ENCODE measurements at places on chromosomes 16 and 17. TPM values are rescaled to one million over a fixed set of nuclear protein-coding genes. Genes with fewer than 3 reads are reported as not detected.
A peak's percentile ranks its signal among the peaks of the same experiment; 100 is the strongest.

DNA sequence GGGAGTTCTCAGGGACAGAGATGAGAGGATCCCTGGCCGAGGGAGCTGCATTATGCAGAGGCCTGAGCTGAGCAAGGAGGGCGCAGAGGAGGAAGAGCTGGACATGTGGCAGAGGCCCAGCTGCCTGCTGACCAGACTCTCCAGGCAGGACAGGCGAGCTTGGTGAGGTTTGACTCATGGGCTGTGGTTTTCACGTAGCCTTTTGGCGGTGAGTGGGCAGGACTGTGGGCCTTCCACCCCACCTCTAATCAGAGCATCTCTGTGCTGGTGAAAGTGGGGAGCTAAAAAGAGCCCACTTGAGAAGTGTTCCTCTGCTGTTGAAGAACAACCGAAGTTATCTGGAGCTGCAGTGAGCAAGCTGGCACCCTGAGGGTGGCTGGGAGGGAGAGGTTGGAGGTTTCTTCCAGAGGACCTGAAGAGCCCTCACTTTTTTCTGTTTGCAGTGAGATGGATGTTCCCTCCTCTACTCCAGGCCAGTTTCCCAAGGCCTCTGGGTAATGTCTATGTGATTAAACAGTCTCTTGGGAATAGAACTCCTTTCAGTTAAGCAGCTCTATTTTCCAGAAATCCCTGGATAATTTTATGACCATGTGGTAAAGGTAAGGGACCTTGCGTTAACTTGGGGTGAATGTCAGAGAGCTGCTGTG lies 11.9 kb downstream of the EPN2 start:
- DNase-seq = peak; percentile 69

- no peak for DNase-seq
Measured at GRCh38 chr17:50682938-50683337, 24.8 kb downstream of the ANKRD40 start.

The CCL11 gene
- 5.4 TPM for total RNA-seq

The CCDC92B gene
- total RNA-seq = 0.12 TPM

The CMTM2 gene
- not detected for total RNA-seq

The EIF3CL gene
- total RNA-seq = 28.2 TPM

The COPZ2 gene
- 58.2 TPM for total RNA-seq
